ENCODE measurements at places on chromosomes 4 and X.
A peak's percentile ranks its signal among the peaks of the same experiment; 100 is the strongest.

DNA sequence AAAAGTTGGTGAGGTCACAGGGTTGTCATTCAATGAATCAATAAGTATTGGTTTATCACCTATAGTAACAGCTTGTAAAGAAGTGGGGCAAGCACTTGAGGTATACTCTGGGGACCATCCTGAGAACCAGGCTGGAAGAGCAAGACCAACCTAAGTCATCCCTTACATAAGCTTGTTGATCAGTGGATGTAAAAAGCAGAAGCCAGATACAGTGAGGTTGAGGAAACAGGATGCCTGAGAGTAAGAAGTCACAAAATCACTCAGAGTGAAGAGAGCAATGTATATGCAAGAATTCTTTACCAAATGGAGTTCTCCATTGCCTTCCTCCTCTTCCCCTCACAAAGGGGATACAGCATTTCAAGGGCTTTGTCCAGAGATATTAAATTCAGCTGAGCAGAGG is 76.3 kb upstream of the PACRGL start:
- DNase-seq = no peak

GRCh38 chr4:31408121-31408520 is 688.0 kb downstream of the PCDH7 start:
- DNase-seq = no peak

- DNase-seq = no peak
Observed at GRCh38 chr4:80726471-80726870, 304.0 kb upstream of the BMP3 start.

GRCh38 chr4:105990933-105991332 is 95.7 kb downstream of the NPNT start:
- DNase-seq = no peak

DNA sequence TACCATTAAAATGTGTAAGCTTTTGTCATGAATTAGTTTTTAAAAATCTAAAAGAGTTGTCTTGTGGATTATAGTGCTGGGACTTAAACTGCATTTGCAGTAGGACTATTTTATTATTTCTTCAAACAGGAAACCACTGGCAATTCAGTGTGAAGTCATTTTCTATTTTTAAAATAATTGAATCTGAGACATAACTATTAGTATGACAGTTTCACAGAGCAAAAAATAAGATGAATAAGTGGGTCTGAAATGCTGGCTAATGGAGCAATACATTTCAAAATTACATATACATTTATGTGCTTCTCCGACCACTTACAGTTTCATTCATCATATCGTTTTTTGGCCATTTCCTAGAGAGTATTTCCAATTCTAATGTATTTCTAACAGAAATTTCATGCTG is 75.3 kb upstream of the RAPGEF2 start:
- DNase-seq = no peak

- DNase-seq = no peak
Observed at GRCh38 chr4:53152467-53152866, 213.4 kb downstream of the SCFD2 start.

DNA sequence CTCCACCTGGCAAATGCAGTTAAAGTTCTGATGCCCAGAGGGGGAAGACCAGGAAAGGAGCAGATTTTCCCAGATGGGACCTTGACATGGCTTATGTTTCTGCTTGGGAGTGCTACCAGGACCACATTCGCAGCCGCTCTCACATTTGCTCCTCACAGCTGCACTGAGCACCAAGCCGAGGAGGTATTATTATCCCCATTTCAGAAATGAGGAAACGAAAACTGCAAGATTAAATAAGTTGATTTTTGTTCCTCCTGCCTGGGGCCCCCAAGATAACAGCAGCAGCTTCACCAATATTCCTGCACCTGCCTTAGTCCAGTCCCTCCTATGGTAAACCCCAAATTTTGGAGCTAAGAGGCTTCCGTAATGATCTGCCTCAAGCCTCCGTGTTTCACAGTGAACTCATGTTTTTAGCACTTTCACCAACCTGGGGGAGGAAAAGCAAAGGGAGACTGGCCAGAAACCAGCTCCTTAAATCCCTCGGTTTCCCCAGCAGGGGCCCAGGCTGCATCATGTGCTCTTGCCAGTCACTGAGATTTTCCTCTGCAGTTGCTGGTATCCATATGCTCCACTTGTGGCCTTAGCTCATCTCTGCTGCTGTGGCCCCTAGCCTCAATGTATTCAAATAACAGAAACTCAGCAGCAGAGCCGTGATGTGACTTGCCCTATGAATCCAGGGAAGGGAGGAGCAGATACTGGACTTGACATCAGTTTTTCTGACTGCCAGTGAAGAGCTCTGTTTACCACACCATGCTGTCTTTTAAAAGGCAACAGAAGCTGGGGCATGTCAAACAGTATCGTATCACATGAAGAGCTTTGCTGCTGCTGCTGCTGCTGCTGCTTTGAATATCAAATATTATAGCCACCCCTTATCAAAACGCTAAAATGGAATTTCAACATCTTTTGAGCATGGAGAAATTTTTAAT is 95.5 kb upstream of the KLHL13 start:
- no peak for DNase-seq

DNA sequence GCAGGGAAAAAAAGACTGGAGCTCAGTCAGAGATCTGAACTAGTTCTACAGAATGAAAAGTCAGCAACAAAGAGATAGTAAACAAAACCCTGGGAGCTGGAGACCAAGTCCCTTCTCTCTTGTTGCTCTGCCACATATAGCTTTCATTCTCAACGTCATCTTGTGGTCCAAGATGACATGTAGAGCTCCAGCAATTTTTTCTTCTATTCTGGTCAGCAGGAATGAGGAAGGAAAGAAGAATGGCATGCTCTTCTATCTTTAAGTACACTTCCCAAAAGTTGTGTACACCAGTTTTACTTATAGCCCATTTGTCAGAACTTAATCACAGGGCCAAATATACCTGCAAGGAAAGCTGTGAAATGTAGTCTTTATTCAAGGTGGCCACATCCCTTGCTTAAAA is 45.6 kb downstream of the RAP2C start:
- DNase-seq = no peak

DNA sequence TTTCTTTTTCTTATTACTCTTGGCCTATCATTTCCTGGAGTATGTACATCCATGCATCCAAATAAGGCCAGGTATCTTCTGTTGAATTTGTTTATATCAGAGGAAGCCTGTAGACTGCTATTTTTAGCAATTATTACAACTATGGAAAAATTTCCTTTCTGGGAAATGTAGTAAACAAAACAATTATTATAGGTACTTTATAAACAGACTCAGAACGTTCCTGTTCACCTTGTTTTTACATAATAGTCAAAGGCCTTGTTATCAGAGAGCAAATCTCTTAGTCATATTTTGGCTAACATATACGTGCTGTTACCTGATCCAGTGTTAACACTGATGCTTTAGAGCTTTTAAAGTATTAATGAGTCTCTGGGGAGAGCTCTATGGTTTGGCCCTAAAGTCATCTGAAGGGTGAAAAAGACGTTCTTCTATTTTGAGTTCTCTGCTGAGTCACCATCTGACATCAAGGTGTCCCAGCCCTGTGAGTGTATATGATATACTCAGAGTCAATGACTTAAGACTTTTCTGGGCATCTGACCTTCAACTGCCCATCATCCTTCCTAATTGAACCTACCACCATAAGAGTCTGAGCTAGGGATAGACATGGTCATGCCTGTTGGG is 7.3 kb downstream of the SPARCL1 start:
- no peak for DNase-seq

GRCh38 chrX:153672531-153673427 is 834 bp downstream of the PNCK start:
- no peak for DNase-seq

DNA sequence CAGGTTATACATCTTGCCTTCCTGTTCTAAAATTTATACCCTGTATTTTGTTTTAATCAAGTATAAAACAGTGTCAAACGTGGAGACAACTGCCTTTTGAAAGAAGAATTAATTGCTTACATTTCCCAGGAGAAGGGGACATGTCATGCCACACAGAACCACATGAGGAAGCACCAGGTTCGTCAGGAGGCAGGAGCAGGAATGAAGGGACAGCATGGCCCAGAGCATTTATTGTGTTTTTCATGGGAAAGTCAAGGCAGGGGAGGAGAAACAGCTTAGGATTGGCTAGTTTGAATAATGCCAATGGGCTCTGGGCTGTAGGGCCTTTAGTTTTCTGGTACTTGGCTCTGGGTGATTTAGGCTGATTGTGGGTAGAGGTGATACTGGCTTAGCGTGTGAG is 203.7 kb downstream of the CFAP299 start:
- DNase-seq = no peak

DNA sequence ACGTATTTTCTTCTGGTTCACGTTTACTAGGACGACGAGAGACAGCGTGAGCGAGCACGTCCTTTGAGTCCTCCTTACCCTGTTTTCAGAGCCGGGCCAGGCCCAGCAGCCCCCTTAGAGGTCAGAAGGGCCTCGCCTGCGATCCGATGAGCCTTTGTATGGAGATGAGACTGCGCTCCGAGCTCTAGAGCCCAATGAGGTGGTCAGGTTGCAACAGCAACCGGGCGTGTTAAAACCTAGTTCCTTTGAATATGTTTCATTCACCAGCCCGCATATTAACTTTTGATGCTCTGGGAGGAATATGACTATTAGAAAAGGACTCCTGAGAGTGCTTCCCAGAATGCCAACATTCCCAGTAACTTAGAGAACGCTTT is 55.6 kb upstream of the TADA2B start:
- no peak for DNase-seq

GRCh38 chr4:41930139-41930831 is 4.9 kb upstream of the TMEM33 start:
- no peak for DNase-seq

DNA sequence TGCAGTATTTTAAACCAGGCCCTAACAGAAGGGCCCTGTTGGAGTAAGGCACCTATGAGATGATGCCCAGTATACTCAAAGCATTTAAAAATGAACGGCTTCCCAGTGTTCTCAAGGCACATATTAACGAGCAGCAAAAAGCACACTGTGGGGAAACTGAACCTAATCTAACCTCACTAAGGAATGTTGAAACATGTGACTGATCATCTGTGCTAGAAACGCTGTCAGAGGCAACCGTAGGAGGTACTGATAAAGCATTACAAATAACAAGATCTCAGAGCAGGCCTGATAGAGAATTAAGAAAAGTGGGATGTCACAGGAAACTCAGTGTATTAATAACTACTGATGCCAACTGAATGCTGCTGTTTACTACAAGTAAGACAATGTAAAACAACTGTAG is 24.0 kb downstream of the ASB9 start:
- DNase-seq = no peak

DNA sequence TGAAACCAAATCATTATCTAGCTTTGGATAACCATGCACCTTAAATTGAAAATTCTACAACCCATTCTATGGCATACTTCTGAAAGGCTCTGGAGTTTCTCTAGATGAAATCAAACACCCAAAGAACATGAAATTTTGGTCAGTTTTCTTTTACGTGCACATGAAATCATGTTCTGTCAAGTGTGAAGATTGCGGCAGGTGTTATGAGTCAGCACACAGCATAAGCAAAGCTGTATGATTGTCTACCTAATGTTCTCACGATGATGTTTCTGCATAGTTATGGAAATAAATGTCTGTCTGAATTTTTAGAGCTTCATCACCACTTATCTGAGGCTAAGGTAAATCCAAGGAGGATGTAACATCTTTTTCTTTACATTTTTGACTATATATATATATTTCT is 495.3 kb downstream of the IL1RAPL1 start:
- DNase-seq = no peak

- no peak for DNase-seq
Observed at GRCh38 chr4:116862592-116862991, 222.8 kb downstream of the TRAM1L1 start.

- no peak for DNase-seq
Observed at GRCh38 chr4:29536745-29537144, 1183.4 kb upstream of the PCDH7 start.

GRCh38 chr4:101967697-101968346 is 177.3 kb downstream of the BANK1 start:
- no peak for DNase-seq

DNA sequence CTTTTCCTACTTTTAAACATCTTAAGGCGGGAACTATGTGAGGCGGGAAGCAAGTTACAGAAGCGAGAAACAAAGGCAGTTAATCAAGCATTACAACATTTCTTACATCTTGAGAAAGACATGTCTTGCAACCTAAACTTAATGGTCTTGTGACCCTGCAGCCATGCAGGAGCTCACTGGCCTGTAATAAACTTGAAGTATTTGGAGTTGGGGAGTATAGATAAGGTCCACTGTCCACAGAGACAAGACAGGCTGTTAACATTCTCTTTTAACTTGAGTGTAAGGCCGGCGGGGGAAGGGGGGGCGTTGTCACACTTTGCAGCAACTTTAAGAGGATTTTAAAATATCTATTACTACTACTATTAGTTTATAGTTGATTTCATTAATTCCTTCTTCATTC is 10.3 kb upstream of the UGT8 start:
- DNase-seq = no peak

- DNase-seq = no peak
Observed at GRCh38 chrX:30525732-30526131, 51.8 kb downstream of the TASL start.

DNA sequence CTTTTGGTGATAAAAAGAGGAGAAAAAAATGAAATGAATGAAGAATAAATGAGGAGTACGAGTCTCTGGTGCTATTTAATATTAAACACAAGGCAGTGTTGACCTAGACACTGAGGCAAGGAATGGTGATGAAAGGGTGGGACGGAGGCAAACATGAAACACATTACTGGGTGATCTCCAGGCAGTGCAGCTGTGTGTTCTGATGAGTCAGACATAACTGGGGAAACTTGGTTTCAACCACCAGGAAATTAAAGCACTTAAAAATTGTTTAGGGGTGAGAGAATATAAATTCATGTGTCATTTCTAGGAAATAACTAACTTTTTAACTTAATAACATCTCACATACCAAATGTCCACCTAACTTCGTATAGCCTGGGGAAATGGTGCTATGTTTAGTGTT is 19.7 kb upstream of the CXCL6 start:
- no peak for DNase-seq

DNA sequence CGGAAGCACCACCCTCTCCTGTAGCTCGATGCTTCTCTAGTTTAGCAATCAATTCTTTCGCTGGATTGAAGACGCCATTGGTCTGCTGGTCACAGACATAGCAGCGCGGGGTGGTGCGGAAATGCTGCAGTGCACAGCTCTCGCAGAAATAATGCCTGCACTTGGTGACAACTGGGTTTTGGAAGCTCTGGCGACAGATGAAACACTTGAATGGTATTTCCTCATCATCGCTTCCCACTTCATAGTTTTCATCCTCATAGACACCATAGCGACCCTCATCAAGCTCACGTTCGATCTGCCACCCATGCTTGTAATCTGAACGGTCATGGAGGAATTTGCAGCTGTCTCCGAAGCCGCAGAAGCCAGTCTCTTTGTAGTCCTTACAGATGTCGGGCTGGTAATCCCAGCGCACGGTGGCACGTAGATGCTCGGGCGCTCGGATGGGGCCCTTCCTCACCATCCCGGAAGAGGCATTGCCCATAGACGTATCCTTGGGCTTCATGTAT is 854 bp downstream of the RNF113A start:
- DNase-seq = peak; percentile 40

GRCh38 chr4:3233391-3234071 is 15.4 kb upstream of the MSANTD1 start:
- DNase-seq = no peak

- DNase-seq = no peak
Observed at GRCh38 chrX:154761977-154762536, 607 bp upstream of the DKC1 start.

Measured in stimulated activated CD4-positive, alpha-beta T cell treated with anti-CD3 and anti-CD28 coated beads, Interleukin-15, amount 100 ng/mL, for 24 hours (primary cell).